Glutamatergic neuron (in vitro differentiated cells): ENCODE measurements at places on chromosomes 4 and X. TPM values are rescaled to one million over a fixed set of nuclear protein-coding genes. Genes with fewer than 3 reads are reported as not detected.
A peak's percentile ranks its signal among the peaks of the same experiment; 100 is the strongest.

Gene TMSB15C
- total RNA-seq, result 30.1 TPM

Gene FGD1
- 18.8 TPM for total RNA-seq

Gene STAP1
- not detected for total RNA-seq

Gene USP51
- 2.7 TPM for total RNA-seq

Gene GUCY1A1
- not detected for total RNA-seq

Gene ASB5
- total RNA-seq, result not detected

- H3K27me3 ChIP-seq, result peaks cover 2% of the 10 kb centered on the region
- DNase-seq, result no peak
- H3K4me3 ChIP-seq, result no peak overlapping the region
Observed at GRCh38 chr4:147839663-147840062, 107.8 kb downstream of the ARHGAP10 start.

- no peak overlapping the region for H3K4me3 ChIP-seq
- no peaks in the 10 kb centered on the region for H3K4me1 ChIP-seq
- DNase-seq, result no peak
- H3K27ac ChIP-seq, result no peak overlapping the region
- no peaks in the 10 kb centered on the region for H3K27me3 ChIP-seq
Observed at GRCh38 chr4:64174247-64174882, 234.9 kb downstream of the TECRL start.

DNA sequence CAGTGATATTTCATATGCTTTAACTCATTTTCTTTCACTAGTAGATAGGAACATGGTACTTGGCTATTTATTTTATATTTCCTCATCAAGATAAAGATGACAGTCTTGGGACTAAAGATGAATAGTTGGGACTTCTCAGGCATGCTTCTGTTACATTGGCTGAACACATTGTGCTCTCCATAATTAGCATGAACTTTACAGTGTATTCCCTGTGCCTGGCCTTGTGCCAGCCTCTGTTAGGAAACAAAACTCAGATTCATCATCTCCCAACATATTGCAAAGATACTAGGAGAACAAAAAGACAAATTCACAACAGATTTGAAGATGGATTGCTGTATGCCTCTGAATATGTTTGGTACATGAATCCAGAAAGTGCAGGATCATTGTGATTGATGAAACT is 26.4 kb downstream of the GRIA2 start:
- DNase-seq, result no peak
- no peaks in the 10 kb centered on the region for H3K27me3 ChIP-seq
- H3K36me3 ChIP-seq, result no peaks in the 10 kb centered on the region
- no peaks in the 10 kb centered on the region for H3K4me1 ChIP-seq
- H3K27ac ChIP-seq, result no peak overlapping the region

- H3K4me3 ChIP-seq, result no peak overlapping the region
- H3K27me3 ChIP-seq, result peaks cover 1% of the 10 kb centered on the region
- H3K36me3 ChIP-seq, result no peaks in the 10 kb centered on the region
- no peaks in the 10 kb centered on the region for H3K4me1 ChIP-seq
- no peak overlapping the region for H3K27ac ChIP-seq
Observed at GRCh38 chrX:101764538-101764937, 104.9 kb upstream of the ARMCX2 start.

GRCh38 chr4:136277741-136278140 is 1254.6 kb downstream of the PCDH18 start:
- H3K4me3 ChIP-seq, result peak overlapping the region; percentile 9
- peak overlapping the region; percentile 44 for H3K27ac ChIP-seq
- H3K4me1 ChIP-seq, result peaks cover 28% of the 10 kb centered on the region
- no peaks in the 10 kb centered on the region for H3K36me3 ChIP-seq

DNA sequence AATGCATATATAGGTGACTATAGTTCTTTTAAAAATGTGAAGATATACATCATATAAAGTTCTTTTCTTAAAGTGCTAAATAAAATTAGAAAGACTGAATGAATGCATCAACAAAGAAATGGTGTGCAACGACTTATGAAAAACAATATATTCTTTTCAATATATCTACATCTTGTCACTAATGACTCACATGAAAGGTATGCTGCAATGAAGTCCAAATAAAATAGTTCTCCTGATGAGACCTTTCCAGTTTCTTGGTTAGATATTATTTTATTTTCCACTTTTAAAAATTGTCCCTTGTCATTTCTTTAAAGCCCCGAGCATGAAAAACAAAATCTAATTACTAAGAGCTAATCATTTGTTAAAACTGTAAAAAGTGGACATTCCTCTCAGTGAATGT is 462.1 kb downstream of the PCDH11X start:
- H3K4me1 ChIP-seq, result no peaks in the 10 kb centered on the region
- H3K36me3 ChIP-seq, result no peaks in the 10 kb centered on the region
- no peak overlapping the region for H3K4me3 ChIP-seq
- H3K27me3 ChIP-seq, result no peaks in the 10 kb centered on the region
- no peak for DNase-seq
- H3K27ac ChIP-seq, result no peak overlapping the region

DNA sequence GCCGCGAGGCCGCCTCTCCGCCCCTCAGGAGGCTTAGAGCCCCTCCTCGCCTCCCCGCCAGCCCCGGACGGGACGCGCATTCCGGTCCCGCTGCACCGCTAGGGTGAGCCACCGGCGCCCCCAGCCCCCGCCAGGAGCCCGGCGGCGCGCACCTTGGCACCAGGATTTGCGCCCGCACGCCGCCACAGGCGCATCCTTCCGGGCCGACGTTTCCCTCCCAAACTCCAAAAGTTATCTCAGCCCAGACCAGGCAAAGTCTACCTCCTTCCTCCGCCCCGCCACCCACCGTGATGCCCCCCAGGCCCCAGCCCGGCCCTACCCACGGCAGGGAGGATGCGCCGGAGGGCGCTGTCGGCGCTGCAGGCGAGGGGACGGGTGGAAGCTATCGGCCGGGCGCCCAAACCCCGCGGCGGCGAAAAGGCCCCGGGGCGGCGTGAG is 538 bp downstream of the SCML2 start:
- no peak overlapping the region for H3K27ac ChIP-seq
- peak overlapping the region; percentile 81 for H3K4me3 ChIP-seq
- no peaks in the 10 kb centered on the region for H3K36me3 ChIP-seq
- no peaks in the 10 kb centered on the region for H3K27me3 ChIP-seq

- H3K4me3 ChIP-seq, result no peak overlapping the region
- no peak overlapping the region for H3K27ac ChIP-seq
- H3K4me1 ChIP-seq, result no peaks in the 10 kb centered on the region
- H3K27me3 ChIP-seq, result peaks cover 2% of the 10 kb centered on the region
- DNase-seq, result no peak
Observed at GRCh38 chr4:150192986-150193385, 114.7 kb downstream of the DCLK2 start.

GRCh38 chrX:108573136-108573535 is 133.5 kb downstream of the COL4A5 start:
- no peak overlapping the region for H3K27ac ChIP-seq
- no peaks in the 10 kb centered on the region for H3K4me1 ChIP-seq
- H3K4me3 ChIP-seq, result no peak overlapping the region
- no peak for DNase-seq
- no peaks in the 10 kb centered on the region for H3K27me3 ChIP-seq
- no peaks in the 10 kb centered on the region for H3K36me3 ChIP-seq

DNA sequence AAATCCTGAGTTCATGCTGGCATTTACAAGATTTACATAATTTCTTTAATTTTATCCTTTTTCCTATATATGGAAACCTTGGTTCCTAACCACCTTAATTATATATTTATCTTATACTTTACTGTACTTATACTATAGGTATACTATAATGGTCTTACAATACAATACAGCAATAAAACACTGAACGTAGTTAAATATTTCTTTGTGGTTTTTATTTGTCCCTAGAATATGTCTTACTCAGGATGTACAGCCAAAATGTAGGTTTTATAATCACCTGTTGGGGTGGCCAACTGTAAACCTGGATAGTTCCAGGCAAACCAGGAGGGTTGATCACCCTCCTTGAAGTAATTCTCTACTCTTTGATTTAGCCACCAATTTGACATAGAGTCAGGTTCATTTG is 48.4 kb upstream of the KIT start:
- no peaks in the 10 kb centered on the region for H3K4me1 ChIP-seq
- no peaks in the 10 kb centered on the region for H3K36me3 ChIP-seq
- peaks cover 2% of the 10 kb centered on the region for H3K27me3 ChIP-seq
- no peak overlapping the region for H3K4me3 ChIP-seq
- DNase-seq, result no peak
- no peak overlapping the region for H3K27ac ChIP-seq

DNA sequence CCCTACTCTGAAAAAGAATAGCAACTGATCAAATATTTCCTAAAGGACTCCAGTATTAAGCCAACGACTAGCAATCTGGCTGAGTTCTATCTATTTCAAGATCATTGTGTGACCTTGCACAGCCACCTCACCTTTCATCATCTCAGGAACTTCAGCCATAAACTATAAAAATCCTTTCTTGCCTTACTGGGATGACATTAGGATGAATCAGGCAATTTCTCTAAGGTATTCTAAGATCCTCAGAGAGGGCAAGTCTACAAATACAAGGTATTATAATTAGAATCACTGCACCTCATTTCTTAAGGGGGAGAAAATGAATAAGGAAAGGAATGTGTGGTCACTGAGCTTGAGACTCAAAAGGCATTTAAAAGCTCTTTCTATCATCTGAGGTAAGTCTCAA is 152.6 kb downstream of the GRIA3 start:
- H3K27ac ChIP-seq, result no peak overlapping the region
- DNase-seq, result no peak
- H3K4me1 ChIP-seq, result peaks cover 1% of the 10 kb centered on the region
- H3K27me3 ChIP-seq, result no peaks in the 10 kb centered on the region

DNA sequence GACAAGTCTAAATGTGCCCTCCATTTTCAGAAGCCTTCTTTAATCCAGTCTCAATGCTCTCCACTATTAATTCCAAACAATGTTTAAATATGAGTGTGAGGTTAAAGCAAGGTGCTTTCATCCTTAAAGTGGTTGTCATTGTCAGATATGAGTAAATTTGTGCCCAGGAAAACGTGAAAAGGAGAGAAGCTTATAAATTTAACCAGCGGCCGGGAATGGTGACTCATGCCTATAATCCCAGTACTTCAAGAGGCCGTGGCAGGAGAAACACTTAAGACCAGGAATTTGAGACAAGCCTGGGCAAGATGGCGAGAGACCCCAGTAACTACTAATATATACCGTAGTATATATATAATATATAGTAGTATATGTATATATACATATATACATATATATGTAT is 270.0 kb downstream of the ARHGAP24 start:
- H3K4me1 ChIP-seq, result peaks cover 9% of the 10 kb centered on the region
- H3K27ac ChIP-seq, result no peak overlapping the region
- no peaks in the 10 kb centered on the region for H3K36me3 ChIP-seq
- no peak overlapping the region for H3K4me3 ChIP-seq
- no peaks in the 10 kb centered on the region for H3K27me3 ChIP-seq

DNA sequence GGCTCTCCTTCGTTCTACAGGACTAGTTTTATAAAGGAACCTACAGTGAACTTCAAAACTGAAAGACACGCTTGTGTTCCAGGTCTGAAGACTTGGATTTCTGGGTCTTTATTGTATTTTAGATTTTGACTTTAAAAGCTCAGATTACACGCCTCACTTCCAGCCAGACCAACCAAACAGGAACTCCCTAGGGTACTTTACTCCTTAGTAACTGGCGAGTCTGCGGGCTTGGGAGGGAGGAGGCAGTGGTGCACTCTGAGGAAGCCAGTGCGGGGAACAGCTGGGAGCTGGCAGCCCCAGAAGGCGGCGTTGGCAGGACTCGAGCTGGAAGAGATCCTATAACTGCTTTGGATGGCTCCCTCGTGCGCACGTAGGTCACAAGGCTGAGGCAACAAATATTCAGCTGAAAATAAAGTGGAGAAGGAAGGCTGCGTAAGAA is 391 bp upstream of the PHKA1 start:
- DNase-seq, result peak; percentile 52
- H3K27me3 ChIP-seq, result no peaks in the 10 kb centered on the region
- peaks cover 2% of the 10 kb centered on the region for H3K4me1 ChIP-seq

- peaks cover 15% of the 10 kb centered on the region for H3K4me1 ChIP-seq
- no peaks in the 10 kb centered on the region for H3K27me3 ChIP-seq
- no peak overlapping the region for H3K27ac ChIP-seq
- no peaks in the 10 kb centered on the region for H3K36me3 ChIP-seq
- H3K4me3 ChIP-seq, result no peak overlapping the region
Observed at GRCh38 chr4:137754652-137755471, 222.6 kb upstream of the PCDH18 start.
